ENCODE measurements at places on chromosomes 4 and X.

GRCh38 chrX:13252726-13253125 lies 67.1 kb downstream of the ATXN3L start:
- DNase-seq: no peak

- no peak for DNase-seq
Observed at GRCh38 chr4:5192271-5192670, 141.0 kb downstream of the STK32B start.

DNA sequence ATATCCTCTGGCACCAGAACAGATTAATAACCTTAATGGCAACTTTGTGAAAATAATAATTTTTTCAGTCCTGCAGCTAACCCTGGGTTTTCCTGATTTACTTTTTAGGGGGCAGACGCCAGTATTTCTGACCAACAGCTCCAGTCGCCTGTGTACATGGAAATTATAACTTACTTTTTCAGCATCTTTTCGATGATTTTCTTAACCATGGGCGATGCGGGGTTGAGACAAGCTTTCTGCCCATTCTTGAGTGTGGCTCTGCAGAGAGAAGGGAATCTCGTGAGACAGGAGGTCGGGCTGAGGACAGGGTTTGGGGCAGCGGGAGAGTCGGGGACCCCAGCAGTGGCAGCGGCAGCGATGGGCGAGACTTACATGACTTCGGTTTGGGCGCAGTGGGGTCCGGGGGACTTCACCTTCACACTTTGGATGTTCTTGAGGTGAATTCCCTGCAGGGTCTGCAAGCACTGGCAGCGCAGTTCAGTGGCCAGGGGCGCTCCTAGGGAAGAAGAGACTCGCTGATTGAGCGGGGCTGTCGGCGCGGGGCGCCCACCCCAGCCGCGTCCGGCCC lies 484 bp downstream of the CXCL2 start:
- DNase-seq: no peak

- DNase-seq: no peak
Observed at GRCh38 chr4:140426610-140427105, 790 bp downstream of the CLGN start.

GRCh38 chrX:19800821-19801374 lies 86.5 kb downstream of the SH3KBP1 start:
- DNase-seq: no peak

DNA sequence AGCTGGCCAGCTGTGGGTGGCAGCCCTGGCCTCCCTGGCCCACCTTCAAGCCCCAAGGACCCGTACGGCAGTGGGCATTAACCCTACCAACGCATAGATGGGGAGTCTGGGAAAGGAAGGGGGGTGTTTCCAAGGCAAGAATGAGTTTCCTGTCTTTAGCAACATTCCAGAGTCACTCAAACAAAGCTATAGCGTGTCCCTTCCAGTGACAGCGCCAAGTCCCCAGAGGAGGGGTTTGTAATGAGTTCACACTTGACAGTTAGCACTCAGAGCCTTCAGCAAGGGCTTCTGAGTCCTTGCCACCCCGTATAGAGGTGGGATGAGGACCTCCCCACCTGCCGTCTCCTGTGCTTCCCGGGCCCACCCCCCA lies 1.8 kb downstream of the BGN start:
- DNase-seq: no peak

GRCh38 chrX:97529536-97530200 lies 646.0 kb downstream of the RPA4 start:
- DNase-seq: no peak

GRCh38 chrX:54208531-54208930 lies 25.5 kb upstream of the FAM120C start:
- no peak for DNase-seq

DNA sequence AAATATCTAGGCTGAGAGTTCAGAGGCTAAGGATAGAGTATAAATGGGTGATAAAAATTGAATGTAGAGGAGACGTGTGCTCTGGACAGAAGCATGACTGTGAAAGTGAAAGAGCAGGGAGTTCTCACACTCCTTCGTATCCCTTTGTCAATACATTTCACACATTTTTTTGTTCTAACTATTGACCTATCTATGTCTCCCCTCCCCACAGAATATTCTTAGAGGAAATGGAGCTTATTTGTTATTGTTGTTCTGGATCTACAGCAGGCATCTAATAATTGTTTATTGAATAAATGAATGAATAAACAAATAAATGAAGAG lies 57.6 kb downstream of the ENPEP start:
- no peak for DNase-seq

DNA sequence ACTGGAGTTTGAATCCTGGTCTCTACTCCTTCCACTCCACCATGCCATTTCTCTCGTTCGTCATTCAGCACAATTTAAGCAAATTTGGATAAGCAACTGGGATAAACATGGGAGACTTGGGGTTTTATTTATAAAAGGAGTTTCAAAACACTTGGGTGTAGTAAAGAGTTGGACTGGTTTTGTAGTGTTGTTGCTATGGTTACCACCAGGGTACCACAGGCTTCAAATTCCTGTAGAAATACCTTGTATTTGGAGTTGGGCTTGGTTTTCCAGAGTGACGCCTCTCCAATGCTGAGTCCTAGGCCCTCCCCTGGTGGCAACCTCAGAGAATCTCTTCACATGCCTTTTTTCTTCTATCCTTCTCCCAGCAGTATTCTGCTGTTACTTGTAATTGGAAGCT lies 27.9 kb upstream of the PHOX2B start:
- no peak for DNase-seq

DNA sequence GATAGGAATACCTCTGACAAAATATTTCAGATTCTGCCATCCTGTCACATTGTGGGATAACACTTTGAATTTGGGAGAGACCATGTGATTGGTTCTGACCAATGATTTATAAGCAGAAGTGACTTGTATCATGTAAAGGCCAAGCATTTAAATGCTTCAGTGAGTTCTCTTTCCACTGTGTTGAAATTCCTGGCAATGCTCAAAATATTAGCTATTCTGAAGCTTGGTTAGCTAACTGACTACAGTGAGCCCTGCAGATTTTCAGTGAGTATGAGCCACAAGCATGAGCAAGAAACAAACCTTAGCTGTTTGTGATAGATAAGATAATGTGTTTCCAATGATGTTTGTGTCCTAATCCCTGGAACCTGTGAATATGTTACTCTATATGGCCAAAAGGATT lies 562.8 kb upstream of the AADAT start:
- no peak for DNase-seq

- no peak for DNase-seq
Observed at GRCh38 chr4:20592663-20593062, 107.6 kb upstream of the PACRGL start.

GRCh38 chr4:153427363-153428071 lies 38.6 kb upstream of the TMEM131L start:
- DNase-seq: no peak

- no peak for DNase-seq
Observed at GRCh38 chr4:147360301-147360700, 120.6 kb upstream of the EDNRA start.

DNA sequence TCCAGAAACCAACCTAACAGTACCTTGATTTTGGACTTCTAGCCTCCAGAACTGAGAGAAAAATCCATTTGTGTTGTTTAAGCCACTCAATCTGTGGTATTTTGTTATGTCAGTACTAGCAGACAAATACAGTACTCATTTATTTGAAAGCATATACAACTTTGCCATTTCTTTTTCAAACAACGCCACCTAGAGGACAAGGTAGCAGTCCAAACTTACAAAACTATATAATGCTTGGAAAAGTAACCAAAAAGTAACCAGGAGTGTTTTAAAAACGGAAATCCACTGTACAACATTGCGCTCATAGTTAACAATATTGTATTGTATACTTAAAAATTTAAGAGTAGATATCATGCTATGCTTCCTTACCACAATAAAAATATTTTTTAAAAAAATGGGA lies 37.0 kb upstream of the FGF13 start:
- DNase-seq: no peak

GRCh38 chr4:38328989-38329729 lies 334.8 kb upstream of the KLF3 start:
- no peak for DNase-seq

DNA sequence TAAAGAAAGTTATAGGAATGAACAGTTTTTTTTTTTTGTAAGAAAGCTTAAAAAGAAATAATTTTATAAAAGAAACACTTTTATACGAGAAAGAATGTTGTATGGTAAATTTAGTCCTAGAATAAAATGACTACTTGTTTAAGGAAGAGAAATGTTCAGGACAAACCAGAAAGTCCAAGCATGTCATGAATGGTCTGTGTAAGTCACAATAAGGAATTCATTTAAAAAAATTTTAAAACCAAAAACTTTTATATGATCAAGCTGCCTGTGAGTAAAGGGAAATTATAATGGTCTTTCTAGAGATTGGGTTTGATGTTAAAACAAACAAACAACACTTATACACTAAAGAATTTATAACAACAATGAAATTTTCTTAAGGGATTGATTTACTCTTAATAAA lies 858.9 kb upstream of the PCDH7 start:
- DNase-seq: no peak

DNA sequence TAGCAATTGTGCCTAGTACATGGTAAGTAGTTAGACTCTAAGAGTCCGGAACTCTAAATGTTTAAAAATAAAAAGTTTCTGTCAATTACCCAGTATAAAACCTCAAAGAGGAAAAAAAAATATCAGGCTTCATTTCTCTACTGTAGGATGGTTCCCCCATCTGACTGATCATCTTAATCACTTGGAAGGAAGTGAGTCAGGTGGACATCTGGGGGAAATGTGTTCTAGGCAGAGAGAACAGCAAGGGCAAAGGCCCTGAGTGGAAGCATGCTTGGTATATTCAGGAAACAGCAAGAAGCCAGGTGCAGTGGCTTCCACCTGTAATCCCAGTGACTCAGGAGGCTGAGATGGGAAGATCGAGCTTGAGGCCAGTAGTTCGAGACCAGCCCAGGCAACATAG lies 2.9 kb upstream of the EIF1AX start:
- DNase-seq: no peak

GRCh38 chrX:13966793-13967125 lies 62.9 kb downstream of the GEMIN8 start:
- DNase-seq: no peak

GRCh38 chr4:183147196-183147595 lies 48.1 kb downstream of the WWC2 start:
- DNase-seq: no peak

GRCh38 chr4:153528705-153529485 lies 62.7 kb downstream of the TMEM131L start:
- no peak for DNase-seq

DNA sequence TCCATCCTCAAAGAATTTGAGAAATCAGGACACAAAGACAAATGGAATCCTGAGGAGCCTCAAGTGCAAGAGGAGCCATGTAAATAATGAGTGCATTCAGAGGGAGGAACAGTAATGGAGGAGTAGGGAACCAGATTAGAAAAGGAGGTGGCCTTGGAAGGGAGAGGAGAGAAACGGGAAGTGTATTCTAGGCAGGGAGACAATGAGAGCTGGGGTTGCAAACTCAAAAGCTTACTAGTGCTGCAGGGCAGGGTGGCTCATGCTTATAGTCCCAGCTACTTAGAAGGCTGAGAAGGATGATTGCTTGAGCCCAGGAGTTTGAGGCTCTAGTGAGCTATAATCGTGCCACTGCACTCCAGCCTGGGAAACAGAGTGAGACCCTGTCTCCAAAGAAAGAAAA lies 113.2 kb upstream of the LSM6 start:
- DNase-seq: no peak

GRCh38 chr4:1907848-1908525 lies 36.8 kb downstream of the NSD2 start:
- no peak for DNase-seq

- DNase-seq: no peak
Observed at GRCh38 chr4:37767546-37767945, 58.9 kb upstream of the PGM2 start.

DNA sequence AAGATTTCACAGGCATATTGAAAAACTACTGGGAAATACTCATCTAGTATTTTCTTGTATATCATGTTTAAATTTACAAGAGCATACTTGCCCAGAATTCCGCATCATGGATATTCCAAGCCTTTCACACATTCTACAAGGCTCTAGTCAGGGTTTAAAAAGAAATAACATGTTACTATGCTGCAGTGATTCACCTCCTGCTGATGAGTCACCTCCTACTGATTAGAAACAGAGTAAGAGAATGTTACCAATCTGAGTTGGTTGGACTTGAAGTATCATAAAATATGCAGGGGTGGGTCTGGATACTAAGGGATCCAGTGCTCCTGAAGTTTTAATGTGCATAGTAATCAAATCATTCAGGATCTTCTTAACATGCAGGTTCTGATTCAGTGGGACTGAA lies 192.0 kb upstream of the ANK2 start:
- DNase-seq: no peak

DNA sequence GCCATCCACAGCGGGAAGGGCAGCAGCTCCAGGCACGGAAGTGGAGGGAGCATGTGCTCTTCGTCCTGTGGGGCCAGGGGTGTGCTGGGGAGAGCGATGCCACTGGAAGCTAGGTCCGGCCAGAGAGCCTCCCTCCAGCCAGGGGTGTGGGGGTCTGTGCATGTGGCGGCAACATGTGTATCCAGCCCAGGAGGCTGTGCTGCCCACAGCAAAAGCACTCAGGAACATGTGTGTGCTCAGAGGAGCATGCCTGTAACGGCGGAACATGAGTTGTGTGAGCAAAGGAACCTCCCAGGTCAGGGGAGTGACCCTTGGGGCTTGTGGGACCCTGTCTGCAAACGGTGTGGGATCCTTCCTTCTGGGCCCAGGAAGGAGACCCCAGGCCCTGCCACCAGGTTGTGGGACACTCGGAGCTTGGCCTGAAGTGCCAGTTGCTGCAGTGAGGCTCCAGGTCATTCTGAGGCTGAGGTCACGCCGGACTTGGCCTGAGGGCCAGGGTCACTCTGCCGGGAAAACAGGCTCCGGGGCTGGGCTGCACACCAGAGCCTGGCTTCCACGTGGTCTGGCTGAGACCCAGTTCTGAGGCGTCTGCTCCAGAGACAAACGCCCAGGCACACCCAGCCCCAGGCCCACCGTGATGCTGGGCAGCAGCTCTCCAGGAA lies 37.2 kb downstream of the CPLX1 start:
- DNase-seq: no peak

GRCh38 chr4:156977435-156978160 lies 6.0 kb upstream of the PDGFC start:
- DNase-seq: no peak

DNA sequence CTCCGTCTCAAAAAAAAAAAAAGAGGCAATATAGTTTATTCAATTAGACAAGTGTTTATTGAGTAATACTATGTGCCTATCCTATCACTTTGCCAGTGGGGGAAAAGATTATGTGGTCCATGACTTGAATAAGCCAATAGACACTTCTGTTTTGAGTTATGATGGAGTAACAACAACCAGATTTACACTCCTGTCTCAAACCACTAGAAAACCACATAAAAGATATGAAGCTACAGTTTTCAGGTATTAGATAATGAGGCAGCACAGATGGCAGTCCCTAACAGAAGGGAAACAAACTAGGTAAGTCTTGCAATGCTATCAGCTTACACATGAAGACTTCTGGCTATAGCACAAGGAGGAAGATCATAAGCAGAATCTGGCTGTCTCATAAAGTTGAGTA lies 22.5 kb downstream of the NFXL1 start:
- DNase-seq: no peak

DNA sequence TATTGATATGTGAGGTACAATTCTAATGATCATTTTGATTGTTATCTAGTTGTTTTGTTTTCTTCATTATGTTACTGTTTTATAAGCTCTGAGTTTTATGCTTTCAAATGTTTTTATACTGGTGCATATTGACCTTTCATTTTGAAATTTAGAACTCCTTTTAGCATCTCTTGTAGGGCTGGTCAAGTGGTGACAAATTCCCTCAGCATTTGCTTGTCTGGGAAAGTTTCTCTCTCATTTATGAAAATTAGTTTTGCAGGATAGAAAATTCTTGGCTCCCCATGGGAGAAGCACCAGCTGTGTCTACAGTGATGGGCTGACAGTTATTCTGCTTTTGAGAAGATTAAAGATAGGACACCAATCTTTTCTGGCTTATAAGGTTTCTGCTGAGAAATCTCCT lies 105.3 kb upstream of the SPRY1 start:
- DNase-seq: no peak

Measured in stimulated activated CD8-positive, alpha-beta memory T cell treated with anti-CD3 and anti-CD28 coated beads, Interleukin-12 subunit alpha, Interleukin-12 subunit beta, amount 100 ng/mL, for 1 hour (primary cell).